ENCODE measurements at places on chromosomes 5 and 9. TPM values are rescaled to one million over a fixed set of nuclear protein-coding genes. Genes with fewer than 3 reads are reported as not detected.
A peak's percentile ranks its signal among the peaks of the same experiment; 100 is the strongest.

Gene PLCXD3
- not detected for polyA plus RNA-seq

DNA sequence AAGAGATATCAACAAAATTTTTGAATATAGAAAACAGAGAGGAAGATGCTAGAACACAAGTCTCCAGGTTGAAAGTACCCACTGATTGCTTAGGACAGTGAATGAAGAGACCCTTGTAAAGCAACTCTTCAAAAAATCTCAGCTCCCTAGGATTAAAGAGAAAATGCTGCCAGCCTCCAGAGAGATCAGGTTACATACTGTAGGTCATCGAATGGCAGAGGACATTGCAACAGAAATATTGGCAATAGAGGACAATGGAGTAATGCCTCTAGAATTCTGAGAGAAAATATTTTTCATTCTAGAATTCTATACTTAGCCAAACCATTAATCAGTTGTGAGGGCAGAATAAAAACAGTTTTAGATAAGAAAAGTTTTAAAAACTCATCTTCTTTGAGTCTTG lies 43.1 kb upstream of the ELL2 start:
- H3K4me3 ChIP-seq = no peak overlapping the region
- H3K27ac ChIP-seq = no peak overlapping the region
- H3K27me3 ChIP-seq = no peaks in the 10 kb centered on the region
- H3K36me3 ChIP-seq = no peaks in the 10 kb centered on the region

Gene LRRC19
- not detected for polyA plus RNA-seq

DNA sequence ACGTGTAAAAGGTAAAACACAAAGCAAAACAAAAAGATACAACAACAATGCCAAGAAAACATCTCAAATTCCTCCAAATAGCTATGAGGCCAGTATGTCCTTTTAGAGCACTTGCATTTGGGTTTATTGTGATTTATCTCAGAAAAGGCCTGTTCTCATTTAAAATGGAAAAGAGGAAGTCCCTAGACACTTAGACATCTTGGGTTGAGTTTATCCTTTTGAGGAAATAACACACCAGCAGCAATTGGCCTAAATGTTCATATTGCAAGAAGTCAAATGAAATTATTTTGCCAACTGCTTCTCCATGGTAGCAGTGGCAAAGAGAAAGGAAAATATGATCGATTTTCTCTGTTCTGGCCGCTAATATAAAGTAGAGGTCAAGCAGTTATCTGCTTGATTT lies 43.6 kb upstream of the TRMT10B start:
- no peaks in the 10 kb centered on the region for H3K4me1 ChIP-seq
- H3K27me3 ChIP-seq = no peaks in the 10 kb centered on the region

- H3K4me1 ChIP-seq = peaks cover 39% of the 10 kb centered on the region
- H3K36me3 ChIP-seq = peaks cover 14% of the 10 kb centered on the region
- H3K4me3 ChIP-seq = no peak overlapping the region
Measured at GRCh38 chr5:172875505-172876279, 41.6 kb downstream of the ERGIC1 start.

- peaks cover 9% of the 10 kb centered on the region for H3K36me3 ChIP-seq
- H3K4me1 ChIP-seq = no peaks in the 10 kb centered on the region
- DNase-seq = no peak
- H3K27me3 ChIP-seq = no peaks in the 10 kb centered on the region
Measured at GRCh38 chr5:116409591-116410296, 164.9 kb downstream of the SEMA6A start.

Gene HSPB3
- not detected for polyA plus RNA-seq

- no peaks in the 10 kb centered on the region for H3K36me3 ChIP-seq
- H3K27me3 ChIP-seq = no peaks in the 10 kb centered on the region
- H3K4me3 ChIP-seq = no peak overlapping the region
- no peak overlapping the region for H3K27ac ChIP-seq
- no peaks in the 10 kb centered on the region for H3K4me1 ChIP-seq
Measured at GRCh38 chr9:34405719-34406118, 29.0 kb upstream of the MYORG start.

DNA sequence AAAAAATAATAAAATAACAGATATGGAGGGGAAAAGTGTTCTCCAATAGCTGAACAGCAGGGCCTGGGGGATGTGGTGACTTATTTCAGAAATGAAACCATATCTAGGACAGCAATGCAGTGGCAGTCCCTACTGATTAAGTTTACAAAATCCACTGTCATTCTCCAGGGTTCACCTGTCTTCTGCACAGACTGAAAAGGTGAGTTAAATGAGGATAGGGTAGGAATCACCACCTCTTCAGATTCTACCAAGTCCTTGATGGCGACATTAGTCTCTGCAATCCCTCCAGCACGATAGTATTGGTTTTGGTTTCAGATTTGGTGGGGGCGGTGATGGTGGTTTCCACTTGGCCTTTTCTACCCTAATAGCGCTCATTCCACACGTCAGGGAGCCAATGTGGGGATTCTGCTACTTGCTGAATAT lies 32.3 kb upstream of the NPM1 start:
- DNase-seq = peak; percentile 17
- H3K27me3 ChIP-seq = no peaks in the 10 kb centered on the region
- no peak overlapping the region for H3K4me3 ChIP-seq
- no peaks in the 10 kb centered on the region for H3K36me3 ChIP-seq
- no peaks in the 10 kb centered on the region for H3K4me1 ChIP-seq
- no peak overlapping the region for H3K27ac ChIP-seq

Gene MYOZ3
- 0.04 TPM for polyA plus RNA-seq

Gene FRMD3
- polyA plus RNA-seq = 0.37 TPM

- H3K4me3 ChIP-seq = no peak overlapping the region
- no peaks in the 10 kb centered on the region for H3K4me1 ChIP-seq
- DNase-seq = no peak
- no peaks in the 10 kb centered on the region for H3K36me3 ChIP-seq
- H3K27me3 ChIP-seq = no peaks in the 10 kb centered on the region
- no peak overlapping the region for H3K27ac ChIP-seq
Measured at GRCh38 chr9:113474360-113475028, 11.0 kb downstream of the RGS3 start.

DNA sequence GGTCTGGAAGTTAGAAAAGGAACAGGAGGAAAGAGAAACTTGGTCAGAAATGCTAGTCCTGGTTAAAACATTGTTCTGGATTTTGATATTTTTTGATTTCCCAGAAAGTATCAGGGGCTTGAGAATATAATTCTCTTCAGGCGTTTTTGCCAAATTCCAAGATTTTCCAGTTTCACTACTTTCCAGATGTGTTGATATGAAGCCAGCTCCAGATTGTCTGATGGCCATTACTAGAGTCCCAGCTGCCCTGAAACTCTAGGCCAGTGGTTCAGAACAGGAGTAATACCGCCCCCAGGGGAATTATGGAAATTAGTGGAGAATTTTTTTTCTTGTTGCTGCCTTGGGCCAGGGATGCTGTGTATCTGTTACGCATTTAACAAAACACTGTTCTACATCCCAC lies 88.6 kb downstream of the KCNN2 start:
- H3K27me3 ChIP-seq = no peaks in the 10 kb centered on the region
- no peaks in the 10 kb centered on the region for H3K4me1 ChIP-seq
- no peaks in the 10 kb centered on the region for H3K36me3 ChIP-seq
- DNase-seq = no peak
- H3K4me3 ChIP-seq = no peak overlapping the region

DNA sequence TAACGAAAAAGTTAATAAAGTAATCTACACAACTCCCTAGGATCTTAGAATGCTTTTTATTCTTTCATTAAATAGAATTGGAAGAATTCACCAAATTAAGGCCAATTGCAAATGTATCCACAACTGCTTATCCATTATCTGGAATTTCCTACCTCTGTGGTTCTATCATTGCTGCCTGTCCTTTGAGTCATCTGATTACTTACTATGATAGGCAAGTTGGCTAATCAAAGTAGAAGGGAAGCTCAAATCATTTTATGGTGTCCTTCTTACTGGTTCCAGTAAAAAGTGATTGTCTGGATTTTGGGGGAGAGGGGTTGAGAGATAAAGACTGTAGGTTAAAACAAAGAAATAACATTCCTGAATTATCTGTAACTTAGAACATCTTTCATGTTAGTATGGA lies 161.4 kb upstream of the GNA14 start:
- no peak overlapping the region for H3K4me3 ChIP-seq
- H3K27me3 ChIP-seq = no peaks in the 10 kb centered on the region
- no peaks in the 10 kb centered on the region for H3K36me3 ChIP-seq

DNA sequence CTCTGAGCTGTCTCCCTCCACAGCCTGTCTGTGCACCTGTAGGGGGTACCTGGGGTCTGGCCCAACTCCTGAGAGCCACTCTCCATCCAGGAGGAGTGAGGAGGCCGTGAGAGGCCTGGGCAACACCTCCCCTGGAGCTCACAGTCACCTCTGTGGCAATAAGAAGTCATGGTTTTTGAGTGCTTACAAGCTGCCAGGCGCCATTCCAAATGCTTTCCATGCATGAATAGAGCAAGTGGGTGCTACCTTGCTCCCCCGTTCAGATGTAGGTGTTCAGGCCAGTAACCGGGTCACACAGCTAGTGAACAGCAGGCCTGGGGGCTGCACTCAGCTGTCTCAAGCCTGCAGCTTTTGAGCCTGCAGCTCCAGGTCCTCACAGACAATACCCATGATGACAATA lies 30.6 kb downstream of the CORO2A start:
- H3K27ac ChIP-seq = no peak overlapping the region
- no peaks in the 10 kb centered on the region for H3K4me1 ChIP-seq
- no peaks in the 10 kb centered on the region for H3K27me3 ChIP-seq
- DNase-seq = no peak
- H3K36me3 ChIP-seq = no peaks in the 10 kb centered on the region
- no peak overlapping the region for H3K4me3 ChIP-seq

Gene CTNNAL1
- polyA plus RNA-seq = 0.35 TPM

- no peaks in the 10 kb centered on the region for H3K36me3 ChIP-seq
- no peak overlapping the region for H3K4me3 ChIP-seq
- H3K4me1 ChIP-seq = no peaks in the 10 kb centered on the region
- DNase-seq = peak; percentile 49
- no peak overlapping the region for H3K27ac ChIP-seq
Measured at GRCh38 chr5:90161414-90161813, 248.1 kb downstream of the CETN3 start.

GRCh38 chr9:16315720-16316119 lies 554.8 kb downstream of the BNC2 start:
- no peaks in the 10 kb centered on the region for H3K4me1 ChIP-seq
- no peak for DNase-seq
- no peak overlapping the region for H3K27ac ChIP-seq

Gene NR5A1
- polyA plus RNA-seq = not detected

Gene OMD
- not detected for polyA plus RNA-seq

Gene PCDHGA5
- polyA plus RNA-seq = 0.07 TPM

- no peaks in the 10 kb centered on the region for H3K36me3 ChIP-seq
- DNase-seq = no peak
- H3K4me3 ChIP-seq = no peak overlapping the region
- no peaks in the 10 kb centered on the region for H3K27me3 ChIP-seq
- no peak overlapping the region for H3K27ac ChIP-seq
Measured at GRCh38 chr5:60821488-60822284, 22.4 kb downstream of the ELOVL7 start.

- no peak for DNase-seq
- H3K27ac ChIP-seq = no peak overlapping the region
- no peak overlapping the region for H3K4me3 ChIP-seq
- H3K36me3 ChIP-seq = no peaks in the 10 kb centered on the region
- H3K4me1 ChIP-seq = no peaks in the 10 kb centered on the region
Measured at GRCh38 chr5:149433524-149434131, 54.5 kb upstream of the IL17B start.

Gene PKD2L2
- polyA plus RNA-seq = 0.09 TPM

- H3K27ac ChIP-seq = no peak overlapping the region
- H3K4me3 ChIP-seq = no peak overlapping the region
- H3K36me3 ChIP-seq = no peaks in the 10 kb centered on the region
- DNase-seq = no peak
Measured at GRCh38 chr5:64827703-64828102, 59.0 kb downstream of the CWC27 start.

Data from B cell (primary cell).